Stimulated activated CD4-positive, alpha-beta T cell treated with anti-CD3 and anti-CD28 coated beads, Interleukin-15, amount 100 ng/mL, for 1 hour (primary cell): ENCODE measurements at places on chromosomes 1 and 21.

- DNase-seq: no peak
These were observed 18.5 kb upstream of the OR10J5 start for GRCh38 chr1:159554261-159554660.

DNA sequence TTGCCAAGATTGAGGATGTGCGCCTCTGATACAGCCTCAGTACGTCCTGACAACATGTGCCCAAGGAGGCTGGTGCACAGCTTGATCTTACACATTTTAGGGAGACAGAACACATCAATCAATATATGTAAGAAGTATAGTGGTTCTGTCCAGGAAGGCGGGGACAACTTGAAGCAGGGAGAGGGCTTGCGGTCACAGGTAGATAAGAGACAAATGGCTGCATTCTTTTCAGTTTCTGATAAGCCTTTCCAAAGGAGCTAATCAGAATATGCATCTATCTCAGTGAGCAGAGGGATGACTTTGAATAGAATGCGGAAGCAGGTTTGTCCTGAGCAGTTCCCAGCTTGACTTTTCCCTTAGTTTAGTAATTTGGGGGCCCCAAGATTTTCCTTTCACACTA lies 10.2 kb downstream of the DHCR24 start:
- DNase-seq: no peak

- DNase-seq: no peak
These were observed 38.6 kb downstream of the CLEC20A start for GRCh38 chr1:178458203-178458602.

DNA sequence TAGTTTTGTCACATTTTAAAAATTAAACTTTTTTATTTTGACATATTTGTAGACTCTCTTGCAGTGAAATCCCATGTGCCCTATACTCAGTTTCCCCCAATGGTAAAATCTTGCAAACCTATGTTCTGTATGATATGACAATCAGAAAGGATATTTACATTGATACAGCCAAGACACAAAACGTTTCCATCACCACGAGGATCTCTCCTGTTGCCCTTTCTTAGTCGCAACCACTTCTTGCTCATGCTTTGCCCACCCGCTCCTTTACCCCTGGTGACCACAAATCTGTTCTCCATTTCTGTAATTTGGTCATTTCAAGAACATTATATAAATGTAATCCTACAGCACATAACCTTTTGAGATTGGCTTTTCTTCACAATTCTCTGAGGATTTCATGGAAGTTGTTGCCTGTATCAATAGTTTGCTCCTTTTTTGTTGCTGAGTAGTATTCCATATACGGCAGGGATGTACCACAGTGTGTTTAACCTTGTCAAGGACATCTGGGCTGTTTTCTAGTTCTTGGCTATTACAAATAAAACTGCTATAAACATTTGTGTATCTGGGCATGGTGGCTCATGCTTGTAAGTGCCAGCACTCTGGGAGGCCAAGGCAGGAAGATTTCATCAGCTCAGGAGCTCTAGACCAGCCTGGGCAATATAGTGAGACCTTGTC lies 14.0 kb upstream of the BATF3 start:
- DNase-seq: no peak

DNA sequence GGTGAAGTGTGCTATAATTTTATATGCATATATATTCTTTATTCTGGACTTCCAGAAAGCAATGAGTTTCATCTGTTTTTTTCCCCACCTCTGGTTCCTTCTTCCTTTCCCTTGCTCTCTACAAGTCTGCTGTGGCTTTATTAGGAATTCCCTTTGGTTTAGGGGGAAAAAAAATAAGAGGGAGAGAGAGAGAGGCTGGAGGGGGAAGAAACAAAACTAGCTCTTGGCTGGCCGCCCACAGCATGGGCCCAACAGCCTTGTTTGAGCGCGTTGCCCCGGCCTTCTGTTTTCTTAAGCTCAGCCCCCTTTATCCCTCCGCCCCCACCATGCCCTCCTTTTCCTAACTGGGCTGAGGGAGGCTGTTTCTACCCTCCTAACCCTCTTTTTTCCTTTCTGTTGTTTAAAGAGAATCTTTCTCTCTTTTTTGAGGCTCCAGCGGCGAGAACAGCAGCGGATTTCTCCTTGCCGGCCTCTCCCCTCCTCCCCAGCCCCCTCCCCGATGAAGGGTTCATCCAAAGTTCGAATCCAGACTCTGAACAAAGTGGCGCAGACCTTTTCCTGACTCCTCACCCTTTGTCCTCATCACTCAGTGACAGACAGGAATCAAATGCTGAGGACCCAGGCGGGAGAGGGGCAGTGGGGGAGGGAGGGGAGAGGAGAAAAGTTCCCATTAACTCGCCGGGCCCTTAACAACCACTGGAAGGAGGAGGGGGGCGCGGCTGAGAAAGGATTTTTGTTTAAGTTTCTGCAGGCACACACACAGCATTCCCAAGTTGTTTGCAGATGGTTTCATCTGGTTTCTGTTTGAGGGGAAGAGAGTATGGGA lies 29.7 kb downstream of the PBX1 start:
- DNase-seq: no peak

GRCh38 chr1:117231748-117232373 lies 21.1 kb upstream of the VTCN1 start:
- no peak for DNase-seq

DNA sequence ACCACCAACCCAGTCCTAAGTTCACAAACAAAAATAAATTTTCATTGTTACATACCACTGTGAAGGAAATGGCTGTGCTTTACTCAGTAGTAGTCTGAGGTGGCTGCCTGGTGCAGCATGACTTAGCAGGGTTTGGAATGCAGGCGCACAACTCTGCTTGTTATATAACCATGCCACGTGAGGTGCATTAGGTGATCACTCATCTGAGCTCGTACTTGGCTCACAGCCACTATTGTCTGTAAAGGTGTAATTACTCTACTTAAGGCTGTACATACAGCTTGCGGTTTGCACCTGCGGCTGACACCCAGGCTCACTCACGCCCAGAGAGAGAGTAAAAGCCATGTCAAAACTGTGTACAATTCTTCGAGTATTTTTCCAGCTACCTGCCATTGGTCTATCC lies 599.4 kb downstream of the LTN1 start:
- no peak for DNase-seq

- peak; percentile 81 for DNase-seq
These were observed 1.2 kb downstream of the ANP32E start for GRCh38 chr1:150234566-150235293.

DNA sequence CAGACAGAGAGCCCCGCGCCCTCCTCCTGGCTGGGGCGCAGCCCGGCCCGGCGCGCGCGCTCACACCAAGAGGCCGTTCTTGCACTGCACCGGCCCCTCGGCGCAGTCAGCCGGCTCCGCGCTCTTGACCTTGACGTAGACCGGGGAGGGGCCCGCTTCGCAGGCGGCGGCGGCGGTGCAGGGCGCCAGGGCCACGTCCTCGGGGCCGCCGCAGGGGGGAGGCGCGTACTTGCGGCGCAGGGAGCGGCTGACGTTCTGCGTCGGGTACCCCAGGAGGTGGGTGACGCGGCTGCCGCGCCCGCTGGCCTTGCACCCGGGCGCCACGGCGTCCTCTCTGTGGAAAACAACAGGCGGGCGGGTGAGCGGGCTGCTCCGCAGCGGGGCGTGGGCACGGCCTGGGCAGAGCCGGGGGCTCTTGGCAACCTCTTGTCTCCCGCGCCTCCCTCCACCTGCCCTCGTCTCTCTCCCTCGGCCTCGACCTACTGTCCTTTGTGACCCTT lies 7.7 kb downstream of the VSIG8 start:
- peak; percentile 60 for DNase-seq

DNA sequence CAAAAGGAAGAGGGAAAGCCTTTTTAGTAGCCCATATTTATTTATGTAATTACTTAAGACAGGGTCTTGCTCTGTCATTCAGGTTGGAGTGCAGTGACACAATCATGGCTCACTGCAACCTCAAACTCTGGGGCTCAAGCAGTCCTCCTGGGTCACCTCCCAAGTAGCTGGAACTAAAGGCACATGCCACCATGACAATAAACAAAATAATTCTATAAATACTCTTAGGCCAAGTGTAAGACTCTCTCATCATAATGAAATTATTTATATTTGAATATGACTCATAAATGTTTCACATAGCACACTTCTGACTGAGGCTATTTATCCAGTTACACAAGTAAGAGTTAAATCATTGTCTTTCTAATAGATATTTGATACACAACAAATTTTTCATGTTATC lies 314.7 kb downstream of the AMY1C start:
- DNase-seq: no peak

DNA sequence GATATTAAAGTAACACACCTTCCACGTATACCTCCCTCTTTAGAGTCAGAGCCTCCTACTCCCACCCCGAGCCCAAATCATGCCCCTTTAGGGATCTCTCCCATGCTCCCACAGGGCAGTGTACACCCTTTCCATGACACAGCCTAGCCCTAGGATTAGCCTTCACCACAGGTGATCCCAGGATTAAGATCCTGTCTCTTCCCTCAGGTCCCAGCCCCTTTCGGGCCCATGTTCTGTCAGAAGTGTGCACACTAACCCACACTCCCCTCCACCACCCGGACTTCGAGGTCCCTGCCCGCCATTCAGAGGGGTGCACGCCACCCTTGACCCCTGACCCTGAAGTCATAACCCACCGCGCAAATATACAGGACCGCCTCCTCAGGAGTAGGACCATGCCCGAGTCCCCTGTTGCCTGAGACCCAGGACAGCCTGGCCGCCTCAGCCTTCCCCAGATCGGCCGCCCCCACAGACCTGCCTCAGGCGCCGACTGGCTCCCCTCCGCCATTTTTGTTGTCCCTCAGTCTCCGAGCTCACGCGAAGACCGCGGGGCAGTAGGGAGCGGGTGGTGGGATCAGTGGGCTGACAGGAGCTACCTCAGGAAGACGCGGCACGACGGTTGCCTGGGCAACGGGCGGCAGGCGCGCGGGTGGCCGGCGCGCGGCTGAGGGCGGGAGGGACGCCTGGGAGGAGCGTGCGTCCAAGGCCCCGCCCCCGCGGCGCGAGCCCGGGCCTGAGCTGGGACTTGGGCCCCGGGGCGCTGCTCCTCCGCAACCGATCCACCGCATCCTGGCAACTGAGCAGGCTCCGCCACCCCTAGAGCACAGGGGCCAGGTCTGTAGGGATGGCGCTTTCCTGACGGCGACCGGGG lies at the start of gene AGBL4:
AGBL4 (minus strand) TSS at position 663 of the 868 bp plus-strand sequence.
- DNase-seq: no peak

DNA sequence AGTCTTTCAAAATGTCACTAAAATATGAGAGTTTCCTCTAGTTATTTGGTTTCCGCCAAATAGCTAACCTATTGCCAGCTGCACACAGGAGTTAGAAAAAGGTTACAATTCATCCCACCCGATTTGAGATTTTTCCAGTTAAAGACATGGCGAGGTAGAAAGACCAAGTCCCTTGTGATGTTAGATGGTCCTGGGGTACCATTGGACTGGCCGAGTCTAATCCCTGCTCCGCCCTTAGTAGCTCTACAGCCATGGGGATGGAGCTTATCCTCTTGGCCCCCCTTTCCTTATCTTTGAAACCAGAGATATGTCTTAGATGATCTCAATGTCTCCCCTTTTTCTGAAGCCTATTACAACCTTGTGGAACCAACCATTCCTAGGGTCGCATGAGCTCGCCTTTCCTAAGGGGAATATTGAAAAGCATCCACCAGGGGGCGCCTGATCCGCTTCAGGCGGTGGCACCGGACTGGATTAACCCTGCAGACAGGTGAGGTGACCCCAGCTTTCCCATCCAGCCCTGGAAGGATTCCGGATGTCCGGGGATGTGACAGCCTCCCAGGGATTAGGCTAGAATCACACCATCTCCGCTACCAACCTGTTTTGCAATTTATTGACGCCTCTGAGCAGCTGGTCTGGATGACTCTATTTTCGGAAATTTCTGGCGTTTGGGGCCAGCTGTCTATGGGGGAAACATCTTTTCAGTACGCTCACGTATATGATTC lies 68.3 kb upstream of the SIM2 start:
- peak; percentile 45 for DNase-seq

- DNase-seq: no peak
These were observed 29.1 kb downstream of the KNCN start for GRCh38 chr1:46522184-46522968.

- no peak for DNase-seq
These were observed 11.7 kb downstream of the EIF2D start for GRCh38 chr1:206600527-206600926.

- DNase-seq: no peak
These were observed 13.3 kb downstream of the PLPPR5 start for GRCh38 chr1:98991127-98992012.

GRCh38 chr1:21384620-21385019 lies 55.3 kb upstream of the NBPF3 start:
- no peak for DNase-seq

- DNase-seq: no peak
These were observed 29.0 kb downstream of the MDM4 start for GRCh38 chr1:204545202-204545601.

- DNase-seq: no peak
These were observed 20.1 kb downstream of the UBE2U start for GRCh38 chr1:64223329-64224151.

- no peak for DNase-seq
These were observed 93.1 kb downstream of the HHIPL2 start for GRCh38 chr1:222454782-222455181.

- DNase-seq: no peak
These were observed 182.4 kb upstream of the ADGRL2 start for GRCh38 chr1:81618376-81618775.

DNA sequence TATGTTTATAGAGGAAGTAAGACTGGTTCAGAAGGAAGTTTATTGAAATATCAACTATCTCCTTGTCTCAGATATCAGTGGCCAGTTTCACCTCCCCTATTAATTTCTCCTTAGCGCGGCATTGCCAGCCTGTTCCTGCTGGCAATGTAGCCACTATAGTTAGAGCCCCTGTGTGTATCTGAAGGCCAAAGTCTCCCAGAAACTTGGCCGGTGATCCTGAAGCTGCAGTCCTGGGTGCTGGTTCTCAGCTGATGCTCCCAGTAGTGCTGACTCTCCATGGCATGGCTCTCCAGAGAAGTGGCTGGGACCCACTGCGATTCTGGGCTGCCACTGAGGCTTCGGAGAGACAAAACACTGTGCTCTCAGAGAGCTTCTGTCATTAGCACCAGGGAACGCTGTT lies 59.9 kb downstream of the TNN start:
- DNase-seq: no peak

- no peak for DNase-seq
These were observed 205.4 kb downstream of the HLX start for GRCh38 chr1:221084681-221085080.

DNA sequence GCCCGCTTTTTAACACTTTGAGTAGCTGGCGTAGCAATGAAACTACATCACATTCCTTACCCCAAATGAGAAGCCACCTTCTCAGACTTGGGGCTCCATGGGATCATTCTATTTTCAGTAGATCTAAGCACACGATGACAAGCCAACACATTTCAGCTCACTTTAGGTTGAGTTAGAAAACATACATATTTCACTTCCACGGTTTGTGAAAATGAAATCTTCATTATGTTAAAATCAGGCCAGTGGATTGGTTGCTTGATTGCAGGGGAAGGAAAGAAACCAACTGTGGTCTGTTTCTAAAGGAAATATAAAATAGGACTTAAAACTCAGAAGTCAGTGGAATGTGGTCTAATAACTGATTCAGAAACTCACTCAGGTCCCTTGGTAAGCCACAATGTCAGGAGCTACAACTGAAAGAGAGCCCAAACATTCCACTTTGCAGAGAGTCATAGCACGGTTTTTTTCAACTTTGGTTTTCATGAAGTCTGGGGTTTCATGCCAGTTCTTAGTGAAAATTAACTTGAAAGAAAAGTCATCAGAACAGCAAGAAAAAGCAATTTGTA lies 82.3 kb upstream of the TIAM1 start:
- no peak for DNase-seq

GRCh38 chr1:46003315-46003714 lies 129.1 kb downstream of the PIK3R3 start:
- no peak for DNase-seq
